ENCODE measurements at places on chromosomes 6 and 20. TPM values are rescaled to one million over a fixed set of nuclear protein-coding genes. Genes with fewer than 3 reads are reported as not detected.
A peak's percentile ranks its signal among the peaks of the same experiment; 100 is the strongest.

FAM209B gene
- total RNA-seq: not detected

TRAPPC3L gene
- not detected for total RNA-seq

- no peak for DNase-seq
Observed at GRCh38 chr6:128259730-128260685, 260.4 kb downstream of the PTPRK start.

DNA sequence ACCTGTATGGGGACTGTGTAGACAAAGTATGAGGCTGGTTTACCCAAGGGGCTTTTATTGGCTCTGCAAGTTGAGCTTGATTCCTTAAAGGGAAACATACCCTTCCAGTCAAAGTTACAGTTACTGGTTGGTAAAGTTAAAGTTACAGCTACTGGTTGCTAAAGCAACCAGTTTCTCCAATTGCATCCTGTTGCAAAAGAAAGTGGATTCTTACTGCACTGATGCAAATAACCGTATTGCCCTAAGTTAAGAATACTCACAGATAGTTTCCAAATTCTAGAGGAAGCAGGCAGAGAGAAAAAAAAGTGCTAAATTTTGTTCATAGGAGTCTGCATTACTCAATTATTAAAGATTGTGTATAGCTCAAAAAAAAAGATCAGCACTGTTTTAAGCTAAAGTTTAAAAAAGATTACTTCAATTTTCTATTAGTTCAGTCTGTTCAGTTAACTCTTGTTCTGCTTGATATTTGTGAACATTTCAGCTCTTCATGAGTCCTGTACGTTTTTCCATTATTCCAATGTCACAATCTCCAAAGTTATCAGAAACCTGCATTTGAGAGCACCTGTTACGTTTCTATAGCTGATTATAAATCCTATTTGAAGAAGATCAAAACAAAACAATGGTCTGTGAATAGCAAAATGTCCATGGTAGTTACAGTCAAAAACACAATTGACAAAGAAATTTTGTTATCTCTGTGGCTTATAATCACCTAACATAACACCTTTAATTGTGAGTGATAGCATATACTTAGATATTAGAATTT lies 8.6 kb upstream of the IL22RA2 start:
- no peak for DNase-seq

- DNase-seq: peak; percentile 29
Observed at GRCh38 chr6:33696548-33697518, 14.7 kb downstream of the UQCC2 start.

Data from mucosa of descending colon (tissue), 3 donors.